Stimulated activated CD8-positive, alpha-beta memory T cell treated with anti-CD3 and anti-CD28 coated beads, Interleukin-2, amount 100 ng/mL, for 1 hour (primary cell): ENCODE measurements at places on chromosomes 16 and 17.

- no peak for DNase-seq
Measured at GRCh38 chr16:66891797-66892196, 11.5 kb downstream of the PDP2 start.

DNA sequence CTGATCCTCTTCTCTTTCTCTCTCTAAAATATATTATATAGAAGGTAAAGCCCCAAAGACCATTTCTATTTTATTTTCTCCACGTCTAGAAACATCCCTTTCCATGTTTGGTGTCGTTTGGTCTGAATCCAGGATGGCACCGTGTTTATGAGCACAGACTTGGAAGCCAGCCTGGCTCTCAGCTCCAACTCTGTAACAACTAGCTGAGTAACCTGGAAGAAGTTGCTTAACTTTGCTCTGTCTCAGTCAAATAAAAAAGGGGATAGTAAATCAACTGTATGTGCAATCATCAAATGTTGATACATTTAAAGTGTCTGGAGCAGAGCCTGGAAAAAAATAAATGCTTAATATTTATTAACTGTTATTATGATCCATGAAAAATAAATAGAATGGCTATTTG, 249.8 kb upstream of the MAF start:
- no peak for DNase-seq

DNA sequence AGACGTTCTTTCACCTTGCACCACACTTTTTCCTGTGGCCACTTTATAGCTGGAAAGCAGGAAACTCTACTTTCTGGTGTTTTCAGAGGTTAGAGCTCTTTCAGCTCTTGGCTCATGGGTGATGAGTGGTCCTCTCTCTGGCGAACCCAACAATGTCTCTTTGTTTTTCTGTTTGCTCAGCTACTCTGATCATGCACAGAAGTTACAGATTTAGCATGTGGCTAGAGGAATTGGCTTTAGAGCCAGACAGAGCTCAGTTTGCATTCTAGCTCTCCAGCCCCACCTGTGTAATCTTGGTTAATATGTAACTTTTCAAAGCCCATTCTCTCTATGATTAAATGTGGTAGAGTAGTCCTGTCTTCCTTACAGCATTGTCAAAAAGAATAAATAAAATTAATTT, 225.2 kb downstream of the HAPSTR1 start:
- no peak for DNase-seq

DNA sequence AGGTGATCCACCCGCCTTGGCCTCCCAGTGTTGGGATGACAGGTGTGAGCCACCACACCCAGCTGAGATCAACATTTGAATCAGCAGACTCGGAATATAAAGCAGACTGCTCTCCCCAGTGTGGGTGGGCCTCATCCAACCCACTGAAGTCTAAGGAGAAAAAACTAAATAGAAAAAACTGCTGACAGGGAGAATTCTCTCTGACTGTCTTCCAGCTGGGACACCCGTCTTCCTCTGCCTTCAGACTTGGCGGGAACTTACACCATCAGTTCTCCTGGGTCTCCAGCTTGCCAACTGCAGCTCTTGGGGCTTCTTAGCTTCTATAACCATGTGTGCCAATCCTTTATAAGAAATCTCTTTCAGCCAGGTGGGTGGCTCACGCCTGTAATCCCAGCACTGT, 90.7 kb downstream of the MRM3 start:
- DNase-seq: no peak

DNA sequence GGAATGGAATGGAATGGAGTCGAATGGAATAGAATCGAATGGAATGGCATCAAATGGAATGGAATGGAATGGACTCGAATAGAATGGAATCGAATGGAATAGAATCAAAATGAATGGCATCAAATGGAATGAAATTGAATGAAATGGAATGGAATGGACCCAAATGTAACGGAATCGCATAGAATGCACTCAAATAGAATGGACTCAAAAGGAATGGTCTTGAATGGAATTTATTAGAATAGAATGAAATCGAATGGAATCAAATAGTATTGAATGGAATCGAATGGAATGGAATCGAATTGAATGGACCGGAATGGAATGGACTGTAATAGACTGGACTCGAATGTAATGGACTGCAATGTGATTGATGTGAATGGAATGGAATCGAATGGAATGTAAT, 501.4 kb upstream of the WSB1 start:
- DNase-seq: no peak

DNA sequence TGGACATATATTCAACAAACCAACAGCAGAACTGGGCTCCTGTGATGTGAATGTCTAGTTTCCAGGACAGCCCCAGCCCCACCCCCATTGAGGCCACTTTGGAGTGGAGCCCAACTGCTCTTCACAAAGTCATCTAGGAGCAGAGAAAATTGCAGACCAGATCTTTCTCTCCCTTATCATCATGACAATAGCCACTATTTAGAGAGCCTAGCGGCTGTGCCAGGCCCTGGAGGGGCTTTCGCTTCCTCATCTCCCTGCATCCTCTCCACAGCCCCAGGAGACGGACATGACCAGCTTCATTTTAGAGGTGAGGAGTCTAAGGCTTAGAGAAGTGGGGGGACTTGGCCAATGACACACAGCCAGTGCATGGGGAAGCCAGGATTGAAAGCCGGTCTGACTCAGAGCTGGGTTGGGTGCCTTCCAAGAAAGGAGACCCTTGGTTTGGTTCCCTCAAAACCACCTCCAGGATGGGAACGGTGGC, 1.4 kb downstream of the PRSS8 start:
- no peak for DNase-seq

- no peak for DNase-seq
Measured at GRCh38 chr17:77295241-77295853, 154.6 kb downstream of the SEC14L1 start.

DNA sequence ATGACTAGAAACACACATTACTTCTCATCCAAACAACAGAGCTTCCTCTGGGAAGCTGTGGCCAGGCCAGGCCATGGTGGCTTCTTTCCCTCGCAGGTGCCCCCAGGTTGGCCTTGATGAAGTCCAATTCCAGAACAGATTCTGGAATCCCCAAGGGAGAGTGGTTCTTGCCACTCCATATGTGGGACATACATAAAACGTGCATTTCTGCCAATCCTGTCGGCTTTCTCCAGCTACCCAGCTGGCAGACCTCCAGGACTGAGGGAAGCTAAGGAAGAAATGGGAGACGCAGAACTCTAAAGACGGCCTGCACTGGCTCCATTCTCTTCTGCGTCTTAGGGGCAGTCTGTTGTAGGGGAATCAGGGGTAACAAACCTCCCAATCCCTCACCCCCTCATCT, 219.2 kb upstream of the CDH5 start:
- DNase-seq: no peak

DNA sequence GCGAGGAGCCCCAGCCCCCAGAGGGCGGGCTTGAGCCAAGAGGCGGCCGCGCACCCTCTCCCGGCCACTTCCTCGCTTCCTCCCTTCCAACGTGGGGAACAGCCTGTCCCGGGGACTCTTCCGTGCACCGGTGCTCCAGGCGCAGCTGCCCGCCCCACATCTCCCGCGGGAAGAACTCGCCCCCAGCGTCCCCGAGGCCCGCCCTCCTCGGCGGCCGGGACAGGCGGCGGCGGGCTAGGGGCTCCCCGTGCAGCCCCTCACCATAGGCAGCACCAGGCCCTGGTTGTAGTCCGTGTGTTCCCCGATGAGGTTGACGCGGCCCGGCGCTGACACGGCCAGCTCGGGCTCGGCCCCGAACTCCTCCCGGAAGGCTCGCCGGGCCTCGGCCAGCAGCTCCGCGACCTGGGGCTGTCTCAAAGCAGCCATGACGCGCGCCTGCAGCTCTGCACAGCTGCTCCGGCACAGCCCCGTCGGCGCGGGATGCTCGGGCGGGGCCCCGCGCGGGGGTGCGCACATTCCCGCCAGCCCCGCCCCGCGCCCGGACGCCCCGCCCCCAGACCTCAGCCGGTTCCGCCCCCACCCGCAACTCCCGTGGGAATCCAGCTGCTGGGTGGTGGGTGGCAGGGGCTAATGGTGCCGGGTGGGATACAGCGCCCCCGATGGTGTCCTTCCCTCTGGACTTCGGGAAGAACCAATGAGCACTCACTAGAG, at the start of gene GALK1:
TSS of gene GALK1 (minus strand) at position 482 of the 711 bp plus-strand sequence. CDS start at position 426, 56 bp downstream.
- peak; percentile 47 for DNase-seq

DNA sequence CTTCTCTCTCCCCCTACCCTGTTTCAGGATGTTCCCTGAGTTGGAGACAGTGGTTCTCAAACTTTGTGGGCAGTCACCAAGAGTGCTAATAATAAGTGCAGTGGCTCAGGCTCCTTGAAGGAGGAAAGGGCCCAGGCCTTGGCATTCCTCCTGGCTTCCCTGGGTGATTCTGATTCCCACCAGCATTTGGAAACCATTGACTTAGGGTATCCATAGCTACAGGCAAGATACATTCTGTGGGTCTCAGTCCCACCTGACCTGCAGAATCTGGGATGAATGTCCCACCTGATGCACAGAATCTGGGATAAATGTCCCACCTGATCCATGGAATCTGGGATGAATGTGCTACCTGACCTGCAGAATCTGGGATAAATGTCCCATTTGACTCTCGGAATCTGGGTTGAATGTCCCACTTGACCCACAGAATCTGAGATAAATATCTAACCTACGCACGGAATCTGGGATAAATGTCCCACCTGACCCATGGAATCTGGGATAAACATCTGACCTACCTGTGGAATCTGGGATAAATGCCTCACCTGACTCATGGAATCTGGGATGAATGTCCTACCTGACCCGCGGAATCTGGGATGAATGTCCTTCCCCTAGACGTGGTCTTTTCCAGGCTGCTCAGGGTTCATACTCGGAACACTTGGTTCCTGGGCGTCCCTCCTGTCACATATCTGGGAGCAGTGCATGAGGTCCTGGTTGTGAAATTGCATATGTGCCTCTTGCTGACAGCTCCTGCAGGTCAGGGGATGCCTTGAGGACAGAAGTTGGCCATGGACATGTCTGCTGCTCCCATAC, 136.7 kb upstream of the HS3ST2 start:
- no peak for DNase-seq

DNA sequence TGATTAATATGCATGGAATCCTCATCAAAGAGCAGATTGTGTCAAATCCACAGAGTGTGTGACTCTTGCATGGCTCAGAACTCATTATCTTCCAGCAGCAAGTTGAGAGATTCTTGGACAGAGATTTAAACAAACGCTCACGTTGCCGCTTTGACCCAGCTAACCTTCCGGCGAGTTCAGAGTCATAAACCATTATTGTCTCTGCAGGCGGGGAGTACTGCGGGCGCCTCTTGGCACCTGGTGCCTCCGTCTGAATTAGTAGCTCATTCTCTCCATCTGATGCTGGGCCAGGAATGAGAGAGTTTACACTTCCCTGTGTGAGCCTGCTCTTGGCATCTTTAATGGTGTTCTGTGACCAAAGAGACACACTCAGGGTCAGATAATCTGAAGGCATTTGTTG, 138.6 kb upstream of the WSCD1 start:
- DNase-seq: no peak

GRCh38 chr16:71916397-71916920, 21.1 kb downstream of the IST1 start:
- no peak for DNase-seq

DNA sequence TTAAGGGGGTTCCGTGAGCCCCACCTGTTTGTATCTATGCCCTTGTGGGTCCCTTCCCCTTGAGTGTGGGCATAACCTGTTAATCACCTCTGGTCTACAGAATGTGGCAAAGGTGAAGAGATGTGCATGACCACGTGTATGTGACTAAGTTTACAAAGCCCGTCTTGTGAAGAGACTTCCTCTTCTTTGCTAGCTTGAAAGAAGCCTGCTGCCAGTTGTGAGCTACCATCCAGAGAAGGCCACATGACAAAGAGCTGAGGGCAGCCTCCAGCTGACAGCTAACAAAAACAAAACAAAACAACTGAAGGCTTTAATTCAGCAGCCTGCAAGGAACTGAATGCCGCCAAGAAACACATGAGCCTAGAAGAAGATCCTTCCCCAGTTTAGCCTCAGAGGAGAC, 112.0 kb downstream of the AXIN2 start:
- no peak for DNase-seq

DNA sequence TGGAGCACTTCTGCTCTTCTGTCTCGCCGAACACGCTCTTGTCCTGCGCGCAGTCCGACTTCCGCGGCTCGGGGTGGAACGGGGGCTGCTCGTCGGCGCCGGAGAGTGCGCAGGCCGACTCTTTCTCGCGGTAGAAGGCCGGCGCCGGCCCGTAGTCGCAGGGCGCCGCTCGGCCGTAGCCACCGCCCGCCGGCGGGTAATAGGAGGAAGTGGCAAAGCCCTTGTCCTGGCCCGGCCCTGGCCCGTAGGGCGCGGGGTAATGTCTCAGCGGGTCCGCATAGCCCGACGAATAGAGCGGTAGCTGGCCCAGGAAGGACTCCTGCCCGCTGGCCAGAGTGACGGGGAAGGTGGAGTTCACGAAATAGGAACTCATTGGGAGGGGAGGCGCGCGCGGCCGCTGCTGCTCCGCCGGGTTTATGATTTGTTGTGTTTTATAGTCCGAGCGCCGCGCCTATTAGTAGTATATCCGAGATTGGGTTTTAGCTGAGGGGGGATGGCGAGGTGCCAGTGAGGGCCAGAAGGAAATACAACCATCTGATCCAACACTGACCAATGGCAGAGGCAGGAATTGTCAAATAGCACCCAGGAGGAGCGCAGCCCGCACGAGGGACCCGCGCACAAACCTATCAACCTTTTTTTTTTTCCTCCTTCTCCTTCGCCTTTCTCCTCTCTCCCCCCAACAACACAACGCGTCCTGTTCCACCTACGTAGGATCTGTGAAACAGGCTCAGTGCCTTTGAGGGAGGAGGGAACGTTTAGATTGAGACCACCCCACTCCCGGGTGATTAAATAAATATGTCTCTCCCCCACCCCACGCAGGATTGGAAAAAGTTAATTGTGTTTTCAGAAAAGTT, 4.4 kb upstream of the HOXB5 start:
- DNase-seq: no peak

GRCh38 chr16:79269211-79269863, 331.2 kb downstream of the MAF start:
- no peak for DNase-seq

- peak; percentile 1 for DNase-seq
Measured at GRCh38 chr16:84144209-84144858, 643 bp downstream of the HSDL1 start.

DNA sequence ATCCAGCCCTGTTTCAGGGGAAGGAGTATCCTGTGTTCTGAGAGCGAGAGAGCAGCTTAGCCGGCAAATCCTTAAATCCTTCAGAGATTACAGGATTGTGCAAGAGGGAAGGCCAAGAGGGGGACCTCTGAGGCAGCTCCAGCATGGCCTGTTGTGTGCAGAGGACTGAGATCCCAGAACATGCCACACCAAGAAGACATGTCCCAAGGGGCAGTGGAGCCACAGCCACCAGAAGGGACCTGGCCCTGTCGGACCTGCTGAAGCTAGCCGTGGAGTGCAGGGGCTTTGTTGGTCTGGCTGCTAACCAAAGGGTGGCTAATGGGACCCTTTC, 1.6 kb upstream of the MRC2 start:
- no peak for DNase-seq

DNA sequence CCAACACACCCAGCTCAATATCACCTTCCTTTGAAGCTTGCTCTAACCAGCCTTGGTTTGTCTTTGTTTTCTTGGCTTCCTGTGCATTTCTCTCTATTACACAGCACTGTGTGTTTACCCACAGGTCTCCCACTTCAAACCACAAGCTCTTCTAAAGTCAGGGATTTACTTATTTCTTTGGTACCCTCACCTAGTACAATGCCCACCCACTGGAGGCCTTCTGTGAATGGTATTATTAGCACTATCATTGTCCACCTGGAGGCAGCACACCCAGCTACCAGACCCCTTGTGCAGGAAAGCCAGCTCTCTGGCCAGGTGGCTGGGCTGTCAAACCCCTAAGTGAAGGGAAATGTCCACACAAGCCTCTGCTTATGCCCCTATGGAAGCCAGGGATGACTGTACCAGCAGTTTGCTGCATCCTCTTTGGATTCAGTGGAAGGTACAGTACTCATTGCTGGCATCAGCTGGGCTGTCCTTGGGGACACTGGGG, 9.4 kb upstream of the TOP2A start:
- DNase-seq: no peak

- no peak for DNase-seq
Measured at GRCh38 chr17:48954300-48954755, 9.7 kb upstream of the SNF8 start.
